ENCODE measurements at places on chromosomes 2 and 18.

DNA sequence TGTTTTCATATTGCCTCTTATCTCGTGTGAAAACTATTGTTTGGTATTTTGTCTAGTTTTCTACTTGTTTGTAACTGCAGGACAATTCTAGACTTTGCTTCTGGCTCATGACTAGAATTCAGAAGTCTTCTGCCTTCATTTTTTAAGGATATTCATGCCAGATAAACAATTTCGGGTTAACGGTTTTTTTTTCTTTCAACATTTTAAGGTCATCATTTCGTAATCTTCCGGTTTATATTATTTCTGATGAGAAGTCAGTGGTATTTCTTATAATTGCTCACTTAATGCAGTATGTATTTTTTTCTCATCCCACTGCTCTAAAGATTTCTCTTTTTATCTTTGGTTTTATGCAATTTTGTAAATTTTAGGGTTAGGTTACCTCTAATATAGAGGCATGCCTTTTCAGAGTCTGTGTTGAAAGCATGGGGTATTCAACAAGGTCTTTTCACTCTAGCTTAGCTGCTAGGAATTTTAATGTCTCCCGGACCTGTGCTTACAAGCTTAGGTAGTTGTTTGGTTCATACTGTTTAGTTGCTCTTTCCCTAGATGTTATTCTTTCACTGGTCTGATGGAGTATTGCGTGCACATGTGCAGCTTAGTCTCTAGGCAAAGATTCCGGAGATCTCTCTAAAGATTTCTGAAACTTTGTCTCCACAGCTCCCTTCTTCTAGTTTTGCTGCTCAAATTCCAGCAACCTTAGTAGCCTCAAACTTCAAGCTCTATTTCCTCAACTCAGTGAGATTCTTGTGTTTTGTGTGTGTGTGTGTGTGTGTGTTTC lies 198.1 kb downstream of the MCFD2 start:
- peak; percentile 30 for DNase-seq

DNA sequence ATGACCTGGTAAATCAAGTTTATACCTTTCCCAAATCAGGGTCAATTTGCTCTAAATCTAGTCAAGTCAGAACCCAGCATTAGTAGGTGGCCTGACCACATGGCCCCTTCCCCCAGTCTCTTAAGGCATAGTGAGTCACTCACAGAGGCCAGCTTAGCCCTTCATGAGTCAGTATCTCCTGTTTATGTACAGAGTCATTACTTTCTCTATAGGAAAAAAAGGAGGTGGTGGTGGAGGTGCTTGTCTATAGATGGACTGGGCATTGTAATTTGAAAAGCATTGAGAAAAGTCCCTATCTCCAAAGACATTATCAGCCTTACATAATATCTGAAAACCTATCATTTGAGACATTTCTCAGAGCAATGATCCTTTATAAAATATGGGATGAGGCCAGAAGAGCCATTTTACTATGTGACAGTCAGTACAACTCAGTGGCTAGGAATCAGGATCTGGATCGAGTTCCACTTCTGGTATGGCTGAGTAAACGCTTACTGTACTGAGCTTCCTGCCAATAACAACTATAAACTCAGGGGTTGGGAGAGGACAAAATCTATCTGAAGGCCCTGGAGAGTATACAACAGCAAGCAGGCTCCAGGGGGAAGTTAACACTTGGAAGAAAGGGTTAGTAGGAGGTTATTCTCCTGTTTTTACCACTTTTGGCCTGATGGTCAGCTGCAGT lies 22.5 kb upstream of the SIGLEC15 start:
- DNase-seq: peak; percentile 94

DNA sequence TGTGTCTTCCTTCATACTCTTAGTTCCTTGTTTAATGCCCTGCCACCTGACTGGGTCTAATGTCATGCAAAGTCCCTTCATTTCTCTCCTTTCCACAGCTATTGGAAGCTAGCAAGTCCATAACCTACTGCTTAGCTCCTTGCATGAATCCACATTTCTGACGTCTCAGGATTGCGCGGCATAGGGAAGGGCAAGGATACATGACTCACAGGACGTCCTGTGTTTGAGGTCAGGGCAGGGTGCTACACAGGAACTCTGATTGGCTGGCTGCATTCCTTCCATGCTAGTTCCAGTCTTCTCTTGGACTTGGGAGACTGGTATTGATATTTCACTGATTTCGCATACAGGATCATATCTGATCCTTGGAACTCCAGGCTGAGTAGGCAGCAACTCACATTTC lies 137.9 kb downstream of the CDH2 start:
- DNase-seq: peak; percentile 32

- DNase-seq: no peak
Measured at GRCh38 chr18:8254654-8255053, 354.6 kb upstream of the RAB12 start.

GRCh38 chr2:167181134-167181533 lies 292.9 kb downstream of the XIRP2 start:
- DNase-seq: peak; percentile 74

GRCh38 chr18:74494514-74494913 lies 1.6 kb upstream of the CNDP2 start:
- DNase-seq: no peak

DNA sequence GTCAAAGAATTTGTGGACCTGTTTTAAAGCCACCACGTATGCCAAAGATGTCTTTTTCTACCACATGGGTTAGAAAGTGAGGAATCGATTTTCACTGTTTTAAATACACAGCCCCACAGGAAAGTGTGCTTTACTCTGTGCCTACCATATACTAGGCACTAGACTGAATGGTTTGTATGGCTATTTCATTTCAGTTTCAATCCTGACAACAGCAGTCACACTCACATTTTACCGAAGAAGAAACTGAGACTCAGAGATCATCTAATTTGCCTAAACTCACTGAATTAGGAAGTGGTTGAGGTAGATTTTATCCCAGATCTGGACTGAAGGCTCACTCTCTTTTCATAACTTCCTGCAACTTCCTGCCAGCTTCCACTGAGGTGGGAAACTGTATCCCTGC lies 176.4 kb downstream of the ALK start:
- no peak for DNase-seq

GRCh38 chr2:63742580-63742976 lies 99.1 kb upstream of the UGP2 start:
- DNase-seq: no peak

DNA sequence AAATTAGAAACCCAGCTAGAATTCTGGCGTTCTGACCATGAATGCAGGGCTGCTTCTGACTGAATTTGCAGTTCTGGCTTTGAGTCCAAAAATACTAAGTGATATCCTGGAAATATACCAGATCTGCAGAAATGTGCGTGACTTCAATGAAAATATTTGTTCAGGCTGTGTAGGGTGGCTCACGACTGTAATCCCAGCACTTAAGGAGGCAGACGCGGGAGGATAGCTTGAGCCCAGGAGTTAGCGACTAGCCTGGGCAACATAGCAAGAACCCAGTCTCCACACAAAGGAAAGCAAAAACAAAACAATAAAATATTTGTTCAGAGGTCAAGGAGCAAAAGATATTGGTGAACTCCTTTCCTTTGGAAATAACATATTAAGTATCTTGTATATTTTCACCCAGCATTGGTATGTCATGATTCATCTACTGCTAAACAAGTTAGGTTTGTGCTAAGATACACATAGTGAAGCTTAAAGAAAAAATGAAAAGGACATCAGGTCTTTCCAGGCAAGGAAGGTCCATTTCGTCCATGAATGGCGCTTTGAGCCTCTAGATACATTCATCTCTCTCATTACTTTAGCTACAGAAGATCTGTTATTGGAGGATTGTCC lies 239.2 kb downstream of the CMPK2 start:
- DNase-seq: no peak

GRCh38 chr18:58552057-58552461 lies 76.8 kb downstream of the ALPK2 start:
- peak; percentile 51 for DNase-seq

DNA sequence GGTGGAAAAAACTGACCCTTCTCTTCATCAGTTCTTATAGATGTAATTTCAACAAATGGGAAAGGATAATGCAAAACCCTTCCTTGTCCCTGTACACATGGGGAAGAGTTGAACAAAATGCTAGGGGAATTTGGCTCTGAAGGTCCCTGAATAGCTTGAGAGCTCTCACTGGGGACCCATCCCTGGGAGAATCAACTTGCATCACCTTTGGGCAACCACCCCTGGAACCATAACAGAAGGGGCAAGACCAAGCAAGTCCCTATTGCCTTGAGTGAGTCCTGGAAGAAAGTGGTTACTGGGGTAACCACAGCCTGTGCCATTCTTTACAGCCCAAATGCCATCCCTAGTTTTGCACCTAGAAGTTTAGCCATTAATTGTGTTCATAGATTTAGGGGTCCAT lies 52.2 kb upstream of the B3GNT2 start:
- no peak for DNase-seq

DNA sequence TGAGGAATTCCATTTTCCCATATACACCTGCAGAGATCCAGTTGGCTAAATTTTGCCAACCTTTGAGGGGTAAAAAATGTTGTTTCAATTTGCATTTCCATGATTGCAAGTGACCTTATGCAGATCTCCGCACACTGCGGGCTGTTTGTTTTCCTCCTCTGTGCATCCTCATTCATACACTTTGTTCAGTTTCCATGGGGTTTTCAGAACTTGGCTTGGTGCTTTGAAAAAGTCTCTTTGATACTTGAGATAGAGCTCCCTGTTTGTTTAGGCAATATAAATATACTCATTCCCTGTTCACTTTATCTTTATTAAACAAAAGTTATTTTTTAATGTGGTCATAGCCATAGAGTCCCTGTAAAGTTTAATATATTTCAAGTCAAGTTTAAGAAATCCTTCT lies 353.1 kb downstream of the CMPK2 start:
- no peak for DNase-seq

DNA sequence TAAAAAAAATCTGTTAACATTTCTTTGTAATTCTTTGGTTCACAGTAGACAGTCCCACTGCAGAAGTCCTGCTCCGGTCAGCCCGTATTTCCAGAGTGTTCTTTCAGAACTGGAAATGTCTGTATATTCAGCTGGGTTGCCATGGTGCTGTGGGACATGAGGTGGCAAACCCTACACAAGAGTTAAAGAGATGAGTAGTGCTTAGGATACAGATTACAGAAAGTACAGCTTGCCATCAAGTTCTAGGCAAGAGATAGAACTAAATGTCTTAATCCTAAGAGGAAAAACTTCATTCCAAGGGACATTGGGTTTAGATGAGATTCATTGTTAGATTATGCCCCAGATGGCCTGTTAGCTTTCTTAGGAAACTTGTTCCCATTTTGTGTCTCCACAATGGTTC lies 60.1 kb downstream of the FMNL2 start:
- peak; percentile 32 for DNase-seq

DNA sequence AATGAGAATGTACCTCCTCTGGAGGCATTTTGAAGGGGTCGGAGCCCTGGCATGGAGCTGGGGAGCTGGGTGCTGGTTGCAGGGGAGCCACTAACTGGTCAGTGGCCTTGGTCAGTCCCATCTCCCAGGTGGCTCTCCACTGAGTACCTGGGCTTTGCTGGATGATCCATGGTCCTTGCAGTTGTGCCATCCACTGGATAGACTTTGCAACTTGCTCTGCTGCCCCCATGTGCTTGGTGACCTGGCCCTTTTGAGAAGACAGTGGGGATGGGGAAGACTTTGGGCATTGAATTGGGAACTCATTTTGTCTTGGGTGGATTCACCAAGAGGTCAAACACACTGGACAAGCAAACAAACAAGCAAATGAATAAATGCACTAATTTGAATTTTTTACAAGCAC lies 263.9 kb downstream of the MYCN start:
- no peak for DNase-seq

DNA sequence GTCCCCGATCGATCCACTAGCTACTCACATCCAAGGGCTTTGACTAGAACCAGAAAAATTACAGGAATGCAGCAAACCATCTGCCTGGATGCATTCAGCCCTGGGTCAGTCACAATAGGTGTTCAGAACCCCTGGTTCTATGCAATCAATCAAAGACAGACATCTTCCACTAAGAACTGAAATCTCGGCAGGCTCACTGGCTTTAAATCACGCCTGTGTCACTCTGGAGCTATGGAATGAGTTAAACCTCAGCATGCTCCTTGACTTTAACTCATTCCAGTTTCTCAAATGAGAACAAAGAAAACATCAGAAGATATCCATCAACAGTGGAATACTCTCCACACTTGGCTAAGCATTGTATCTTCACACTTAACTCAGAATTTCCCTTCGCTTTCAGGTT lies 68.1 kb upstream of the SPTBN1 start:
- no peak for DNase-seq

DNA sequence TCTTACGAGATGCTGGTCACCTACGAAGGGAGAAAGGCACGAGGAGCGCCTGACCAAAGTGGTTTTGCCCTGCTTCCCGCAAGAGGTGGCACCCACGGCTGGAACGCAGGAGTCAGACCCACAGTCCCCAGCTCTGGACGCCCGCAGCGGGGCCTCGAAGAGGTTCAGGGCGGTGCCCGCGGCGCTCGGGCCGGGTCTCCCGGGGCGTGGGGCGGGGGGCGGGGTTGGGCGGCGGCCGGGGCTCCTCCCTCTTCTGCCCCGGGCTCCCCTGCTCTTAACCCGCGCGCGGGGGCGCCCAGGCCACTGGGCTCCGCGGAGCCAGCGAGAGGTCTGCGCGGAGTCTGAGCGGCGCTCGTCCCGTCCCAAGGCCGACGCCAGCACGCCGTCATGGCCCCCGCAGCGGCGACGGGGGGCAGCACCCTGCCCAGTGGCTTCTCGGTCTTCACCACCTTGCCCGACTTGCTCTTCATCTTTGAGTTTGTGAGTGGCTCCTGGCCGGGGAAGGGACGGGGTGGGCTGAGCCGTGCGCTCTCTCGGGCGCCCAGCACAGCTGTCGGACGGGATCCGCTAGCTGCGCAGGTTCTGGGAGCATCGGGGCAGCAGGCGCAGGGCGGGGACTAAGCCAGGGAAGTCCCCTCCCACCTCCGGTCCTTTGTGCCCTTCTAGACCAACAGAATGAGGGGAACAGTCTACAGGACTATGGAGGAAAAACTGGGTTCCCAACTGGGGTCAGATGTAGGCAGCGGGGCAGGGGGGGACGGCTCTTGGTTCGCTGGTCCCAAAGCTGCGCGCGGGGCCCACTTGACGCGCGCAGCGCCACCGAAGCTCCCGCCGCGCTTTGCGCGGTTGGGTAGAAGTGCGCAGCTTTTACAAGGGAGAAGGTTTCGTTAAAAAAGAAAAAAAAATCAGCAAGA lies at the start of gene MAL:
Gene MAL (plus strand): TSS at position 303 of the 914 bp plus-strand sequence. CDS start 85 bp downstream, at position 388.
- peak; percentile 11 for DNase-seq

DNA sequence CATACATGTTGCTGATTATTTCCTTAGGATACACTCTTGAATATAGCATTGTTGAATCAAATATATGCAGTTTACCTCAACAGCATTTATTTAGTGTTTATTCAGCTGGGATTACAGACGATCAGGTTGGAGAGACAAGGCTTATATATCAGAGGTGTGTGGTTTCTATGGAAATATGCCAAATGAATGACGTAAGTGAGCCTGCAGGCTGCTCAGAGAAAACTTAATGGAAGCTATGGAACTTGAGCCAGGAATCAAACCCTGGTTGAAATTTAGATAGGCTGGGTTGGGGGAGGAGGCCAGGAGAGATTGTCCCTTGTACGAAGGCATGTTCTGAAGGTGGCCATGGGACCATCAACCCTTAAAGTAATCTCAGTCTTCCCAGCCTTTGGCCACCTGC lies 79.5 kb downstream of the INPP4A start:
- no peak for DNase-seq

GRCh38 chr18:77905011-77905410 lies 655.4 kb downstream of the GALR1 start:
- no peak for DNase-seq

- DNase-seq: peak; percentile 98
Measured at GRCh38 chr2:223725494-223725893, 111.9 kb downstream of the AP1S3 start.

All from EL (cell line).